ENCODE measurements at places on chromosomes 2 and 18. TPM values are rescaled to one million over a fixed set of nuclear protein-coding genes. Genes with fewer than 3 reads are reported as not detected.

Gene GNLY
- polyA plus RNA-seq: not detected

DNA sequence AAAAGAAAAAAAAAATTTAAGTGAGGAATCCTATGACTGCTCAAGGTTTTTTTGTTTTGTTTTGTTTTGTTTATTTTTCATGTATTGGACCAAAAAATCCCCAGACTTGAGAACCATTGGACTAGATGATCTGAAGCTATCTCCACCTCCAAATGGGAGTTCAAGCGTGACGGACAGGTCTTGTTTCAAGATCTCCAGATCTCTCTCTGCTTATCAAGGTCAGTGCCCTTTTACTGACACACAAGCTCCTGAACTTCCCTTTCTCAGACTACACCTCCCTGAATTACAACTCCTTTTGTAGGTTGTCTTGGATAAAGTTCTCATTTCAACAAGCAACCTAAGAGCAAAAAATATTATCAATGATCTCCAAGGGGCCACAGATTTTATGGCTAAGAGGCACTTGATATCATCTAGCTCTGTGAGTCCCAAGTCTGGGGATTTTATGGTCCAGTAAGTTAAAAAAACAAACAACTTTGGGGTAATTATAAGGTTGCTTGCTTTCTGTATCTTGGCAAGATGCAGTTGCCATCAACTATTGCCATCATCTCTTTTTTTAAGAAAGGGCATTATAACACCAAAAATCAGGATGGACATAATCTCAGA, 396.0 kb upstream of the ATP5MC3 start:
- DNase-seq: no peak

Gene C2orf72
- 1.9 TPM for polyA plus RNA-seq

DNA sequence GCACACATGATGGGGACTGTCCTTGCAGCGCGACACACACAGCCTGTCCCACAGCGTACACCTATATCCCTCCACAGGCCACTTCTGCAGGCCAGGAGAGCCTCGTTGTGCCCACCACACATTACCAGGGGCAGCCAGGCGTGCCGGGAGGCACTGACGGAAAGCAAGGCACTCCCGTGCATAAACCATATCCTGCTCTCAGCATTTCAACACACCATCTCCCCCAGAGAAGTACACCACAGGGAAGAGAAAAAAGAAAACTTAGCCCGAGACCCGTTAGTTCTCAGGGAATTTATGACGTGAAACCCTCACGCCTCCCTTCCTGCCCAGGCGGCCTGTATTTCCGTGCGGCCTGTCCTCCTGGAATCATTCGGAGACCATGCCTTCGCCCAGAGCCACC, 24.6 kb upstream of the SALL3 start:
- DNase-seq: no peak

GRCh38 chr18:48914581-48915251, 36.0 kb downstream of the SMAD7 start:
- no peak for DNase-seq

DNA sequence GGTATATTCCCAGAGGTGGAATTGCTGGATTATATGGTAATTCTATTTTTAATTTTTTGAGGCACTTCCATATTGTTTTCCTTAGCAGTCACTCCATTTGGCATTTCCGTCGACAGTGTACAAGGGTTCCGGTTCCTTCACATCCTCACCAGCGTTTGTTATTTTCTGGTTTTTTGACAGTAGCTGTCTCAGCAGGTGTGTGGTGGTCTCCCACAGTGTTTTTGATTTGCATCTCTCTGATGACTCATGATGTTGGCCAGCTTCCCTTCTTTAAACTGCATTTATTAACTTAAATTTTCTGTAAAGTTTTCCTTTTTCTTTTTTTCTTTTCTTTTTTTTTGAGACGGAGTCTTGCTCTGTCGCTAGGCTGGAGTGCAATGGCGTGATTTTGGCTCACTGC, 19.7 kb downstream of the SH3BP4 start:
- DNase-seq: no peak

Gene MOGAT1
- polyA plus RNA-seq: not detected

DNA sequence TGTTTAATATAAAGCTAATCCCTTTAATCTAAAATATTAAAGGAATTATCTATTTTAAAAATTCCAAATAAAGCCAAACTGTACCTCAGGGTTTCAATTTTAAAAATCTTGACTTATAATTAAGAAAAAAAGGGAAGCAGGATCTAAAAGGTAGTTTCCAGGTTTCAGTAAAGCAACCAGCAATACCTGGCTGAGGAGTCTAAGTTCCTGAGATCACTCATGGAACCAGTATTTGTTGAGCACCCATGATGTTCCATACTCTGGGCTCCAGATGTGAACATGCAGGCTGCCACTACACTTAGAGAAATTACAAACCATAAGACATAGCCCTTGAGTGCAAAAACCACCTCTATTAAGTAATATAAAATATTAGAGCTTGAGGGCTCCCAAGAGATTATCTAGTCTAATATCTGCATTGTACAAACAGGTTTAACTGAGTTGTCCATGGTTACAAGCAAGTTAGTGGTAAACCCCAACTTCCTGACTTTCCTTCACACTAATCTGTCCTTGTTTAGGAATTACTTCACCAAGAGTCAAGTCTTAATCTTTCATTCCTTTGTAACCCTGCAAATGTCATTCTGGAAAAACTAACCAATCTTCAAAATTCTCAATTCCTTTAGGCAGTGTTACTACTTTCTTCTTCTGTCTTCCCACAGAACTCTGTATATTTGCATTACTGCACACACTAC, 49.2 kb downstream of the CLASP1 start:
- no peak for DNase-seq

DNA sequence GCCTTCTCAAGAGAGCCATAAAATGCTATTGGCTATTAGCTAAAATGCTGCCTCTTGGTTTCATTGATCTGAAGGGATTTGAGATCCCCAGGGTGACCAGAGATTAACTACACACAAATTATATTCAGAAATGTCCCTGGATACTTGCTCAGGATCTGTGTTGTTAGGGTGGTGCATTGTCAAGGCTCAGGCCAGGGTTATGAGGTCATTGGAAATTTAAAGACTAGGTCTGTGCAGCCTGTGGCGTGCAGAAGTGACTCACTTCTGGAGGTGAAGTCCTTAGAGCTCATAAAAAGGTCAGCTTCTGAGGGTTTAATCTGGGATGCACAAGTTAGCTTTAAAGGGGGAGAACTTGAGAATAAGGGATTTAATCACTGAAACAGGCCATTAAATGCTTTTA, 23.5 kb downstream of the LRRTM1 start:
- no peak for DNase-seq

- peak; percentile 86 for DNase-seq
Observed at GRCh38 chr2:28643911-28644334, 107.7 kb upstream of the PPP1CB start.

Gene RGPD3
- polyA plus RNA-seq: 0.07 TPM
